Left lung (tissue), 14 donors: ENCODE measurements at places on chromosomes 13 and 19. TPM values are rescaled to one million over a fixed set of nuclear protein-coding genes. Genes with fewer than 3 reads are reported as not detected.
A peak's percentile ranks its signal among the peaks of the same experiment; 100 is the strongest.

GRCh38 chr13:114155926-114156883 lies 22.9 kb upstream of the CFAP97D2 start:
- DNase-seq, result no peak
- peaks cover 2% of the 10 kb centered on the region for H3K27me3 ChIP-seq
- no peaks in the 10 kb centered on the region for H3K36me3 ChIP-seq
- H3K4me3 ChIP-seq, result no peak overlapping the region
- H3K27ac ChIP-seq, result no peak overlapping the region
- H3K4me1 ChIP-seq, result peaks cover 7% of the 10 kb centered on the region

TMEM86B gene
- polyA plus RNA-seq, result 2.7 TPM

- H3K4me3 ChIP-seq, result no peak overlapping the region
- DNase-seq, result no peak
- H3K27ac ChIP-seq, result no peak overlapping the region
These were observed 15.2 kb downstream of the POU2F2 start for GRCh38 chr19:42117076-42117475.

DCT gene
- polyA plus RNA-seq, result 0.30 TPM

- H3K4me3 ChIP-seq, result no peak overlapping the region
- no peak for DNase-seq
These were observed 94.1 kb downstream of the HSPH1 start for GRCh38 chr13:31067416-31068118.

- no peaks in the 10 kb centered on the region for H3K27me3 ChIP-seq
- H3K36me3 ChIP-seq, result peaks cover 88% of the 10 kb centered on the region
- no peaks in the 10 kb centered on the region for H3K4me1 ChIP-seq
- peak; percentile 73 for DNase-seq
- no peak overlapping the region for H3K4me3 ChIP-seq
These were observed 13.2 kb upstream of the UQCR11 start for GRCh38 chr19:1618157-1619093.

- H3K4me1 ChIP-seq, result peaks cover 57% of the 10 kb centered on the region
- peaks cover 8% of the 10 kb centered on the region for H3K36me3 ChIP-seq
- no peak overlapping the region for H3K27ac ChIP-seq
- no peak overlapping the region for H3K4me3 ChIP-seq
These were observed 31.5 kb downstream of the ABCC4 start for GRCh38 chr13:95269756-95270155.

DNA sequence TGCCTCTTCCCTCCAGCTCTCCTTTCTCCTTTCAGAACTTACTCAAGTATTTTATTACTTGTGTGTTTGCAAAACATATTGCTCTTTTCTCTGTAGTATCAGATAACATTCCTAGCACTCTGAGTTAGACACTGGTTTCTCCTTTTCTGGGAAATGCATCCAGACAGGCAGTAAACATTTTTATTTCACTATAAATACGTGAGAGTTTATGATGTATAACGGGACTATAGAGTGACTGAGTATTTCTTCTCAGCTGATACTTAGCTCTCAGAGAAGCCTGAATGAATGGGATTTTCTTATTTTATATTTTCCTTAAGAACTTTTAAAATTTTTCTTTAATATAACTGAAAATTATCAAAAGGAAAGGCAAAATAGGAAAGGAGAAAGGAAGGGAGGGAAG lies 211.2 kb upstream of the EDNRB start:
- no peak overlapping the region for H3K27ac ChIP-seq
- no peak overlapping the region for H3K4me3 ChIP-seq
- H3K4me1 ChIP-seq, result no peaks in the 10 kb centered on the region
- H3K36me3 ChIP-seq, result no peaks in the 10 kb centered on the region

DNA sequence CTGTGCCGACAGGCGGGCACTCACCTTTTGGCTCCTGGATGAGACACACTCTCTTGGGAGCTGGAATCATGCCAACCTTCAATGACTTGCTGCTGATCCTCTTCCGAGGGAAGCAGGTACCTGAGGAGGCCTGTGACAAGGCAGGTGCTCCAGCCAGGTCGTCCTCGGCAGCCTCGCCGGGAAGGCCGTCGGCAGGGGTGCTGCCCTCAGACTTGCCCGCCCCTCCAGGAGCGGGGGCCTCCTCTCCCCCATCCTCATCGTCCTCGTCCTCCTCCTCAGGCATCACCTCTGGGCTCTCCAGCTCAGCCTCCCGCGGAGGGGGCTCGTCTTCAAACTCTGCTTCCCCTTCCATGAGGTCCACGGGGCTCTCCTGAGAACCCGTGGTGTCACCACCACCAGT lies 29.2 kb downstream of the SUGP2 start:
- DNase-seq, result no peak
- H3K4me1 ChIP-seq, result no peaks in the 10 kb centered on the region
- H3K36me3 ChIP-seq, result no peaks in the 10 kb centered on the region
- no peak overlapping the region for H3K27ac ChIP-seq
- H3K4me3 ChIP-seq, result no peak overlapping the region
- H3K27me3 ChIP-seq, result no peaks in the 10 kb centered on the region

GRCh38 chr13:105363261-105364190 lies 1171.9 kb downstream of the EFNB2 start:
- H3K4me1 ChIP-seq, result no peaks in the 10 kb centered on the region
- H3K27me3 ChIP-seq, result no peaks in the 10 kb centered on the region
- no peak overlapping the region for H3K27ac ChIP-seq

GRCh38 chr13:32036126-32036695 lies 4.6 kb downstream of the FRY start:
- no peak overlapping the region for H3K27ac ChIP-seq
- H3K27me3 ChIP-seq, result no peaks in the 10 kb centered on the region
- DNase-seq, result peak; percentile 35
- no peak overlapping the region for H3K4me3 ChIP-seq

ADGRE3 gene
- polyA plus RNA-seq, result not detected

ONECUT3 gene
- polyA plus RNA-seq, result 0.08 TPM

DNA sequence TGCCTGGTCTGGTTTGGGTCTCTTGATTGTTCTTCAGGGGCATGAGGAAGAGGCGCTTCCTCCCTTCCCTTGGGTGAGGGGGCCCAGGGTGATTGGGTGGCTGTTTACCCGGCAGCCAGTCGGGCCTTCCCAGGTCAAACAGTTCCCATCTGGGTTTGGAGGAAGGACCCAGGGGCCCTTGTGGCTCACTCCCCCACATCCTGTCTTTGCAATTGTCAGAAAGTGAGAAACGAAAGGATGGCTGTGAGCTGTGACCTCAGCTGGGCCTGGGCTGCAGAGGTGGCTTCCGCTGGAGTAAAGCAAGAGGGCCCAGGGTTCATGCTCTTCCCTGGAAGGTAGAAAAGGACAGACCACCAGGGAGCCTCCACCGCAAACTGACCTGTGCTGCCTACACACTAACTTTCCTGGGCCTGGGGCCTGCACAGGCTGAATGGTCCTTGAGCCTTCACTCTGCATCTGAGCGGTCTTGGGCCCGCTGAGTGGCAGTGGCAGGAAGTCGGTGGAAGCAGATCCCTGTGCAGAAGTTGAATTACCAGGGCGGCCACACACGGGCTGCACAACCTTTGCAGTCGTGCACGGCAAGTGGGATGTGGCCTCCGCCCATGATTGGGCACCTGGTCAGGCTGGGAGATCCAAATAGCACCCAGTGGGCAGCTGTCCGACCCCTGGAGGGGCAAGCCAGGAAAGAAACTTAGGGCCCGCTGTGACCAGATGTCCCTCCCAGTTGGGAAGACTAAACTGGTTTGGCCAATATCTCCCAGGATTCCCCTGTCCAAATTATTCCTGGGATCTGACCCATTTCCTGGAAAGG lies 5.3 kb upstream of the CD79A start:
- DNase-seq, result no peak
- H3K4me3 ChIP-seq, result no peak overlapping the region
- no peaks in the 10 kb centered on the region for H3K27me3 ChIP-seq
- H3K4me1 ChIP-seq, result peaks cover 87% of the 10 kb centered on the region
